Iris pigment epithelial cell (primary cell): ENCODE measurements at places on chromosomes 12 and 14.

GRCh38 chr14:85517114-85517688, 12.7 kb upstream of the FLRT2 start:
- DNase-seq = no peak

- no peak for DNase-seq
Measured at GRCh38 chr14:103521438-103521950, 1.1 kb downstream of the CKB start.

GRCh38 chr12:26309634-26310033, 114.3 kb downstream of the SSPN start:
- no peak for DNase-seq

GRCh38 chr14:91946622-91947474, 646 bp downstream of the FBLN5 start:
- peak; percentile 74 for DNase-seq

DNA sequence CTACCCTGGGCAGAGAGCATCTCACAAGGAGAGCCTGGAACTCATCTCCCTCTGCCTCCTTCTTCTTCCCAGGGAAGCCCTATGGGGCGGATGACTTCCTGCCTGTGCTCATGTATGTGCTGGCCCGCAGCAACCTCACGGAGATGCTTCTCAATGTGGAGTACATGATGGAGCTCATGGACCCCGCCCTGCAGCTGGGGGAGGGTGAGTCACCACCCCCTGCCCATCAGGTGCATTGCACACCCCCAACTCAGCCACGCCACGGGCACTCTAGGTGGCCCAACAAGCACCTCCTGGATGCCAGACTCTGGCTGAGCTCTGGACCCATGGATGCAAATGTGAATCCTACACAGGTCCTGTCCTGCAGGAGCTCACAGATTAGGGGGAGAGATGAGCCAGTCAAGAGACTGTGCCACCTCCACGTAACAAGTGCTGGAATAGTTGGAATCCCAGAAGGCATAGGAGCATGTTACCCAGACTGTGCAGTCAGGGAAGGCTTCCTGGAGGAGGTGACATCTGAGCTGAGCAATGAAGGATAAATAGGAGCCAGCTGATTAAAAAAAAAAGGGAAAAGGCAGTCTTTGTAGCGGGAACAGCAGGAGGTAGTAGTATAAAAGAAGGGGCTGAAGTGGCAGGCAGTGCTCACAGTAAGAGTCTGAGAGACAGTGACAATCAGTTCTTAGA, 71.9 kb downstream of the LGMN start:
- no peak for DNase-seq

- no peak for DNase-seq
Measured at GRCh38 chr12:13367973-13368372, 171.4 kb downstream of the EMP1 start.

- no peak for DNase-seq
Measured at GRCh38 chr12:52867642-52868041, 18.8 kb upstream of the KRT78 start.

- no peak for DNase-seq
Measured at GRCh38 chr14:101549154-101549553, 12.1 kb upstream of the DIO3 start.

DNA sequence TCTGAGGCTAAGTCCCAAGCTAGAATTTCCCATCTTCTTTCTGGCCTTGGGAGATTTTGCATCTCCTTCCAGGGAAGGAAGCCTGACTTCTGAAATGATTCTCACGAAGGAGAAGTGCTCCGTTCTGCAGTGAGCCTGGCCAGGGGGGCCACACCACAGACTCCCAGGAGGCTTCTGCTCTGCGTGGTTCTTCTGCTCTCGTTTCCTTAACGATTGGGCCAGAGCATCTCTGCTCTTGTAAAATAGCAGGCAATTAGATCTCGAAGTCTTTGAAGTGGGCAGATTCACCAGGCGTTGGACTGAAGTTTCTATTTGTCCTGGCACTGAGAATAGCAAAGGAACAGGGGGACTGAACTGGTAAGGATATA, 6.7 kb upstream of the BATF start:
- DNase-seq = no peak
